ENCODE measurements at places on chromosomes 4 and X.

DNA sequence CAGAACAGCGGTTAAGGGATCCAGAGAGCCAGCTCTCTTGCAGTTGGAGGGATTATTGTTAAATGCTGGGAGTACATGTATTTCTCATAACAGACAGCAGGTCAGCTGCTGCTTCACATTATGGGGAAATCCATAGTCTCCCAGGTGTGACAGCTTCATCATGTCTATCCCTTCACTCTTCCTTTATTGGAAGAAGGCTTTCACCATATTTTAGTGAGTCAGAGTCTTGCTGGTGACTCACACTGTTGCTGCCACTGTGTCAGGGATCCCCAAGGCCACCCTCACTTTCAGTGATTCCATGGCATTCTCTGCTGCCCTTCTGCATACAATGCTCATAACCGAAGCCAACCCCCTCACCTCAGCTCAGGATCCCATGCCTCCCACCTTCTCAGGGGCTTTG lies 32.9 kb upstream of the PAGE5 start:
- no peak for DNase-seq

DNA sequence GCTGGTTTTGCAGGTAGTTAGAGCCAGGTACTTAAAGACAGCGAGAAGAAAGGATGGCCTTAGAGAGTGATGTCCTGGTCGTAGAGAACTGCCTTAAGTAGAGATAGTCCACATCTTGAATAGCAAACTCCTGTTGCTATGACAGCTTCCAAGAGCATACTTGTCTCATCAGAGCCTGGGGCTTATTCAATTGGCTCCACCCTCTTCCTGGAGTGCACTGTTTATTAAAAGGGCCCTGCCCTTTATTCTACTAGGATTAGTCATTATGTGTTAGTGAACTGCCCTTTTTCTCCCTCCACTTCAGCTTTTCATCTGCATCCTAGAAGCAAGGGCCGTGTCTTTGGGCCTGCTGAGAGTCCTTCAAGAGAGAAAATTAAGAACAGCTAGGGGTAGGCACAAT lies 94.5 kb upstream of the EOLA2 start:
- DNase-seq, result no peak

- no peak for DNase-seq
Observed at GRCh38 chr4:138669479-138670315, 345.9 kb upstream of the NOCT start.

- no peak for DNase-seq
Observed at GRCh38 chr4:165867961-165868360, 5.1 kb upstream of the TLL1 start.

GRCh38 chr4:163194593-163194992 lies 27.9 kb upstream of the NAF1 start:
- DNase-seq, result no peak

DNA sequence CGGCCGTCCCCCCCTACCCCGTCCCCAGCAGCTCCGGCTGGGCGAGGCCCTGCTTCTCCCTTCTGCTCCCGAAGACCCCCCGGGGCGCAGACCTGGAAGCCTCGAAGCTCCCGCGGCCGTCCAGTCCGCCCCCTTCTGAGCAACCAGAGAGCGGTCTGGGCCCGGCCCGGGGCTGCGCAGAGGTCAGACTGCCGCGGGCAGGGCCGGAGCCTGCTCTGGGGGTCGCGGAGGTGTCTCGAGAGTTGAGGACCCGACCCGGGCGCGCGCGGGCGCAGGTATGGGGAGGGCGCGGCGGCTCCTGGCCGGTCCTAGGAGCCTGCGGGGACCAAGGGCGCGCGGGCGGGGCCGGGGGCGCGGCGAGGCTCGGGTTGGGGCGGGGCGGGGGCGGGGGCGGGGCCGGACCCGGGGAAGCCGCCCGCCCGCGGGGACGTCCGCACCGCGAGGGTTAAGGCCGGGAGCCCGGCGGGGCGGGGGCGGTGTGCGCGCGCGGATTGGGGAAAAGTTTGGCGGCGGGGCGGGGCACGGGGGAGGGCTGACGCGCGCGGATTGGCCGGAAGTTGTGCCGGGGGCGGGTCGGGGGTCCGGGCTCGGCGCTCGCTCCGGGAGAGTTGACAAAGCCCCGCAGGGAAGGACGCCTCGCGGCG lies at the start of gene FGFRL1:
TSS of gene FGFRL1 (plus strand) at position 605 of the 644 bp plus-strand sequence. CDS start 860 bp downstream, outside the sequence.
- peak; percentile 95 for DNase-seq

- DNase-seq, result no peak
Observed at GRCh38 chrX:42385730-42386129, 392.2 kb downstream of the PPP1R2C start.

- DNase-seq, result no peak
Observed at GRCh38 chrX:5474282-5474681, 754.4 kb downstream of the NLGN4X start.

GRCh38 chrX:133495464-133496391 lies 80.4 kb upstream of the GPC4 start:
- DNase-seq, result no peak

DNA sequence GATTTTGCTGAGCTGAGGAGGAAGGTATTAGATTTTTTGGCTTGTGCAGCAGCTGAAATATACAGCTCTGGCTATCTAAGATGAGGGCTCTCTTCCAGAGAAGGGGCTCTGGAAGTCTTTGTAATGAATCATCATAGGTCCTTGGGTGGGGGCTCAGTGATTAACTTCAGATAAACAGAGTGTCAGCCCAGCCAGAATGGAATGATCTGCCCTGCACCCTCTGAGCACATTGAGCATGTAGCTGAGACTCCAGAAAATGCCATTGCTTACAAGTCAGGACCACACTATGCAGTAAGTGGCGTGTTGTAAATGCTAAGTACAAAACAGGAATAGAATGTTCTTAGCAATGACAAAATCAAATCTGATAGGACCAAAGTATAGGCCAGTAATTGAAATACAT lies 836.0 kb downstream of the PDHA2 start:
- DNase-seq, result no peak

- DNase-seq, result no peak
Observed at GRCh38 chr4:172819353-172819752, 349.3 kb upstream of the GALNT7 start.

DNA sequence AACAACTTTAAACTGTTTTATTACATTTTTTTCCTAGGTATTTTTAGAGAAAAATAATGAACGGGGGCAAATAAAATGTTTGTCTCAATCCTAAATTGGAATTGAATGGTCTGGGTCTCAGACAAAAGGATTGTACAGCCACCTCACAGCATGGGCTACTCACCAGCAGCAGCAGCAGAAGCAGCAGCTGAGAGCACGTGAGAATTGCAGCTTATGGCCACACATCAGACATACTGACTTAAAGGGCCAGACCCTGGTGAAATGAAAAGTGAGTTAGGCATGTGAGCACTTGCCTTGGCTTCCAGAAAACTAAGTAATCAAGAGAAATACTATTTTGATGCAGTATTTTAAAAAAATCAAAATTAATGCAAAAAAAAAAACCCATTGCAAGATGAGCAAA lies 56.6 kb downstream of the AASDH start:
- DNase-seq, result no peak

DNA sequence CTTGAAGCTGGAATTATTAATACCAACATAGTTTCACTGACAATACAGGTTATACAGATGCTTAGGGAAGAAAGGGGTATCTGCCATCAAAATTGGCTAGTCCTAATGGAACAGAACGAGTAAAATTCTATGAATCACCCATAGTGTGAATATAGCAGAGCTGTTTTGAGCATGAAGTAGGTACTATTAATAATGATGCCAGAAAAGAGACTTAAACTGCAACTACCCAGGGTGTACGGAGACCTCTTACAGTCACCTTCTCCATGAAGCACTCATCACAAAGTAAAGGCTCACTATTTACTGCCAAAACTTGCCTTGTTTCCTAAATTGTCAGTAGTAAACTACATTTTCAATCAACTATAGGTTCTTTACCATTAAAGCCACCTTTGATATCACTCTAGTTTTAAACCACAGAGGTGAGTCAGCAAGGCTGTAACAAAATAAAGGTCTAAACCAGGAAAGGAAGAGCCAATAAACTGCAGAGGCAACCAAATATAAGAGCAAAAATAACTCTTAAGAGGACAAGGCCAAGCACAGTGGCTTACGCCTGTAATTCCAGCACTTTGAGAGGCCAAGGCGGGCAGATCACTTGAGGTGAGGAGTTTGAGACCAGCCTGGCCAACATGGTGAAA lies 114.4 kb downstream of the FRYL start:
- DNase-seq, result no peak

DNA sequence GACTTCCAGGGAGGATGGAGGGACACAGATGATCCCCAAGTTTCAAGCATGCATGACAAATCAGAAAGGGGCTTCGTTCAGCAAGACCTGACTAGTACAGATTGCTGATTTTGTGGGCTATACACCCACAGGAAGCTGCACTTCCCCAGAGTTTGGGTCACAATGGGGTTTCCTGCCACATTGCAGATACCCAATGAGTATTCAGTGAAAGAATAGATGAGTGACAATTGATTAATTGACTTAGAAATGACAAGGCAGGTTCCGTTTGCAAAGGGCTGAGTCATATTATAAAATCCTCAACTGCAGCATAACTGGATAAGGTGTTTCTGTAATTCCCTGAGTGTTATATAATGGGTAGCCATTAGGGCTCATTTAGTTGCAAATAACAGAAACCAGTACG lies 146.6 kb upstream of the TBL1X start:
- peak; percentile 18 for DNase-seq

DNA sequence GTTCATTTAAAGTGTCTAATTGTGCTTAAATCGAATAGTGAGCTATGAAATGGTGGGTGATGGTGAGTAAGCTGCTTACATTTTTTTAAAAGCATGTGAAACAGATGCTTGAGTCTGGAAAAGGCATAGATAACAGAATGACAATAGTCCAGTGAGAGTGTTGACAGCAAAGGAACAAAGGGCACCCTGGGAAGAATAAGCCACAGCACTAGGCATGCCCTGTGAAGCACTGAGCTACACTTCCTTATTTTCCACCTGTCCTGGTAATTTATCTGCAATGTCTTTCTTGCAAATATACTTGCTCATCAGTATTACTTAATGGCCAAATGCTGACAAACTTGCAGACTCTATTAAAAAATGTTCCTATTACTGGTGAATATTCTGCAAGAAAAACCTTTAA lies 168.7 kb downstream of the PRDM5 start:
- no peak for DNase-seq

DNA sequence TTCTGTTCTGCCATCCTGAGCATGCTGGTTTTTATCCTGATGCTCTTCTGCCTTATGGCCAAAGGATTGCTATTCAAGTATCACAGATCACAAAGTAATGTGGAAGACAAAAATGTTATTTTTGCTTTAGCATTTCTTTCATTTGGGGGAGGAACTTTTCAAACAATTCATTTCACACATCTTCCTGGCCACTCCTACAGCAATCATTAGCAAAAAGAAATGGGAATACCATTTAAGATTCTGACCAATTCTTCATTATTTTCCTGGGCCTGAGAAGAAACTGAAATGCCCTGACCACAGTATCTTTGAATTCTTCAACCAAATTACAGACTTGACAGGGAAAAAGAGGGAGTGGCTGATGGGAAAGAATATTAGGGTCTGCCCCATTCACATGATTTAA lies 38.0 kb upstream of the GRID2 start:
- DNase-seq, result no peak

DNA sequence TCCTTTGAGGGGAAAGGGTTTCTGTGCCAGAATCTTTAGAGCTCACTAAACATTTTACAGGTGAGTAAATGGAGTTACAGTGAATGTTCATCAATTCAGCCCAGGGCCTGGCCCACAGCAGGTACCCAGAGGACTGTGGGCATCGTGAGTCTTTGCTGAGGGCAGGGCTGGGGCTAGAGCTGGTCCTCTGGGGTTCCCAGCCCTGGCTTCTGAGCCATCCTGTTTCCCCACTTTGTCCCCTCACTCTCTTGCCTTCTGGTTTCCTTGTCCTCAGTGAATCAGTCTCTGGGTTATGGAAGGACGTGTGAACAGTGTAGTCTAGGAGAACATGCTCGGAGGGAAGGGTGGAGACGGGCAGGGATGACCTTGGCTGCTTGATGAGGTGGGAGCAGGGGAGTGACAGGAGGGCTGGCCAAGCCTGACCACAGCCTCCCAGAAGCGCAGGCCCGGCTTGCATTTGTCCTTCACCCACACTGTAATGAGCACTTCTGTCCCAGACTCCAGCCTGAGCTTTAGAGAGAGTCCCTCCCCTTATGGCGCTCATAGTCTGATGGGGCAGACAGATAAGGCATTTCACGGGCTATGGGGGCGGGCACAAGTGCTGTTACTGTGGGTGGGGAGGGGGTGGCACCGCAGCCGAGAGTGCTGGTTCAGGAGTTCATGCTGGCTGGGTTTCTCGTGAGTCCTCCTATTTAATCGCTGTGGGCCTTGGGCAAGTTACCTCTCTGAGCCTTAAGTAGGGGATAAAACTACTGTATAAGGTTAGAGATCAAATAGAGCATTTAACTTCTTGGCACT lies 17.3 kb downstream of the TBC1D14 start:
- peak; percentile 67 for DNase-seq
